ENCODE measurements at places on chromosomes 11 and 22.
A peak's percentile ranks its signal among the peaks of the same experiment; 100 is the strongest.

- no peak for DNase-seq
Observed at GRCh38 chr22:38124236-38124974, 13.9 kb upstream of the BAIAP2L2 start.

GRCh38 chr11:130813196-130813595 is 103.1 kb downstream of the SNX19 start:
- DNase-seq = no peak

- DNase-seq = no peak
Observed at GRCh38 chr11:104462341-104462740, 298.4 kb upstream of the PDGFD start.

DNA sequence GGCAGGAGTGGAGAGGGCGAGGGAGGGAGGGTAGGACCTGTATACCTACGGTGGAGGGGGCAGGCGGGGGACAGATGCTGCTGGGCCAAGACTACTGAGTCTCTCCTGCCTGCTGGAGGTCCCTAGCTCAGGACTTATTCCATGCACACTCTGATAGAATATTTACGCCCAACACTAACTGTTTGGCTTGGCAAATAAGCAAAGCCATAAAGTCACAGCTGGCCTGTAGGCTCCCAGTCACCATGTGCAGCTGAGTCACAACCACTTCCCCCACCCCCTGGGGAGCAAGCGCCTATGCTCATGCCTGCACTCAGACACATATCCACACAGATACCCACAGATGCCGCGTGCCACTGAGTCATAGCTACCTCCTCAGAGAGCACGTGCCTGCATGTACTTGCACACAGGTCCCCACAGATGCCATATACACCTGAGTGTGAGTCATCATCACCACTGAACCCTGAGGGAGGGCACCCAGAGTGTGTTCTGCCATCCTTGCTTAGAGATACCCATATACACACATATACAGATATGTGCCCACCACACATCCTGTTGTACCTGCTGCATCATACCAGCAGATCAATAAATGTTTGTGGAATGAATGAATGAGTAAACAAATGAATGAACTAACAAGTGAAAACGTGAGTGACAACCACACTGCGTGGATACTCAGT is 95.8 kb downstream of the SWAP70 start:
- peak; percentile 93 for DNase-seq

DNA sequence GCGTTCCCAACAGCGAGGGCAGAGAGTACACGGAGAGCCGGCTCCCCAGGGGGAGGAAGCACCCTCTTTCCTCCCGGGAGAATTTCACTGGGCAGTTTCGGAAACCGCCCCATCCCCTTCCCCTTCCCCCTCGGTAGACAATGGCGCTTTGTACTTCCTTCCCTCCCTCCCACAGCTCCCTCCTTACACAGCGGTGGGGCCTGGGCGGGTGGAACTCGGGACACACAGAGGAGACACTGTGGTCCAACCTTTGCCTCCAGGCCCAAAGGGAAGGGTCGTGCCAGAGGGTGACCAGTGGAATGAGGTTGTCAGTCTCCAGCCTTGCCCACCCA is 4.3 kb downstream of the SMTN start:
- no peak for DNase-seq

DNA sequence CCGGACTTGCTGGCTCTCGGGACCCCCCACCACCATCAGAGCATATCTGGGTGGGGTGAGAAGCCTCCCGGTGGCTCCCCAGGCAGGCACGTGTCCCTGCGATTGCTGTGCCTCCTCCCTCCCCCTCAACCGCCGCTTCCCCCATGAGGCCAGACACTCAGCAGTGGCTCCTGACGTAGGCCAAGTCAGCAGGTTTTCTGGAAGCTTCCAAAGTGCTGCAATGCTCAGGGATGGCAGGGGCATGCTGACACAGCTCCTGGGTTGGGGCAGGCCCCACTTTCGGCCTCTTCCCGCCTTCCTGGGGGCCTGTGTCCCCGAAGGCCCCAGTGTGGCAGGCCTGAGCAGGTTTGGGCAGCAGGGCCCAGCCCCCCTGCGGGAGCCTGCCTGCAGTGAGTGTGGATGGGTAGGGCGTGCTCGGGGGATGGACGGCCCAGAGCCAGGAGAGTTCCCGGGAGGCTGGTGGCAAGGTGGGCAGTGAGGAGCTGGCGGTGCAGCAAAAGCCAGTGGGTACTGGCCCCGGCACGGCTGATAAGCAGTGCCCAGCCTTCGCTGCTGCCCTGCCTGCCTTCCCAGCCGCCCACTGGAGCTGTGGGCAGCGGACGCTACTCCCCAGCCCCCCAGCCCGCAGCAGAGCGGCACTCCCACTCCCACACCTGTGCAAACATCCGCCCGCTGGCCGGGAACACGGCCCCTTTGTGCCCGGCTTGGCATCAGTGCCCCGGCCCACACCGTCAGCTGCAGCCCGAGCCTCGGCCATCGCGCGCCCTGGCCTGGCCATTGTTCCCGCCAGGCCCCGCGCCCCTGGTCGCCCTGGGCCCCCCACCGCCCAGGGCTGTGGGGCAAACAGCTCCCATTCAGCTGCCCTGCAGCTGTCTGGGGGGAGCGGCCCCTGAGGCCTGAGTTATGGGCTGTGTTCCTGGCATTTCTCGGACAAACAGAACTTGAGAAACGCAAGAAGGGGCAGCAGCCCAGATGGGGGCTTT is 125.0 kb downstream of the KCNQ1OT1 start:
- DNase-seq = no peak

GRCh38 chr11:12542186-12542935 is 131.9 kb upstream of the TEAD1 start:
- DNase-seq = no peak

DNA sequence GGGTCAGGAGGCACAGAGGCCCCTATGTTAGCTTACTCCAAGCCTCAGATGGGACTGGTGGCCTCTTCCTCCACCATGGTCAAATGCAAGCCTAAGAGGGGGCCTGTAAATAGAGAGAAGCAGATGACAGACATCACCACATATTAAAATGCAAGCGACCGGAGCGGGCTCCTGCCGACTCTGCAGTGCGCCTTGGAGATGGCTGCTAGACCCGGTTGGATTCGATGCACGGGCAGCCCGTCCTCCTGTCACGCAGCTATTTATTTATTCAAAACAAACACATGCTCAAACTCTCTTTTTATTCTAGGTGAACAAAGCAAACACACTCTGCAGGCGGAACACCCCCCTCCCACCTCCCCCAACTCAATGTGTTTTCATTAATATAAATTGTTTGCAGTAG is 208.0 kb downstream of the DSCAML1 start:
- no peak for DNase-seq

- no peak for DNase-seq
Observed at GRCh38 chr11:44607319-44607962, 42.0 kb downstream of the CD82 start.

DNA sequence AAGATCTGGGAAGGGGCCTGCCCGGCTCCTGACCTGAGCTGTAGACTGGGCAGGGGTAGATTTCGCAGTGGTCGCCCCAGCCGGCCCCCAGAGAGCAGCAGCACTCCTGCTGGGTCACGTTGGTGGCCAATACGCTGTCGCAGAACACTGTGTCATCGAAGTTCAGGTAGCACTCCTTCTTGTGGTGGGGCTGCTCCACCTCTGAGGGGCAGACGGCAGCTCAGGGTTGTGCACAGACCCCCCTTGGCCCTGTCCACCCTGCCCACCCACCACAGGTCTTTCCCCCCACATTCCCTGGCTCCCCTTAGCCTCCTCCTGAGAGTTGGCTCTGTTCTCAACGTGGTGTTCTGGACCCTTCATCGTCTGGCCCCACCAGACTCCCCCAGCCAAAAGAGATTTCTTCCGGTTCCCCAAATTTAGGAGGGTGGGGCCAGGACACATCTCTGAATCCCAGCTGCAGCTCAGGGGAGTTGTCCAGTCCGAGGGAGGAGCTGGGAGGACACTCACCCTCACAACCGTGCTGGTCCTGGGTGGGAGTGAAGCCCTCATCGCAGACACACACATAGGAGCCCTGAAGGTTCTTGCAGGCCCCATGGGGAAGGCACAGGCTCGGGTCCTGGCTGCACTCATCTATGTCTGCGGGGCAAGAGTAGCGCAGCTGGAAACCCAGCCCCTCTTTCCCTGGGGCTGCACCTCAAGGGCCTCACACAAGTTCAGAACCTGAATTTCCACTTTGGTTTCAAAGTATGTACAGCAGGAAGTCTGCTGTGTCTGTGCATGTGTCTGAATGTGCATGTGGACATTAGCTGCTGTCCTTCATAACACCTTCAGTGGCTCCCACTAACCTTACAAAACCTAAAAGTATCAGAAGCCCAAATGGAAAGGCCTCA is 16.5 kb downstream of the SCYL1 start:
- DNase-seq = no peak

DNA sequence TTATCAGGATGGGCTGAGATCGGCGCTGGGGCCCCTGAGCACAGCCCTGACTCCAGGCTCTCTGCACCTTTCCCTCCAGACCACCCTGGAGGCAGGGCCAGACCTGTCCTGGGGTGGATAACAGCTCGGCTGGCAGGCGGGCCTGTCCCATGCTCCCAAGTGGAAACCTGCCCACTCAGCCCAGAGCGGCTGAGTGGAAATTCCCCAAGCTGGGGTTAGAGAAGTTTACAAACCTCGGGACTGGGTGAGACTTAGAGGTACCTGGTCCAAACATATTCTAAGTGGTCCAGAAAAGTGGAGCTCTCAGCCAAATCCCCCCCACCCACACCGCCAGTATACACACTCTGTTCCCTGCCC is 4.8 kb upstream of the FXYD2 start:
- DNase-seq = no peak

GRCh38 chr22:39459681-39460080 is 2.9 kb downstream of the MGAT3 start:
- no peak for DNase-seq

GRCh38 chr11:4891996-4892640 is 10.4 kb downstream of the OR51T1 start:
- no peak for DNase-seq

GRCh38 chr11:34176751-34177209 is 71.4 kb downstream of the NAT10 start:
- no peak for DNase-seq

DNA sequence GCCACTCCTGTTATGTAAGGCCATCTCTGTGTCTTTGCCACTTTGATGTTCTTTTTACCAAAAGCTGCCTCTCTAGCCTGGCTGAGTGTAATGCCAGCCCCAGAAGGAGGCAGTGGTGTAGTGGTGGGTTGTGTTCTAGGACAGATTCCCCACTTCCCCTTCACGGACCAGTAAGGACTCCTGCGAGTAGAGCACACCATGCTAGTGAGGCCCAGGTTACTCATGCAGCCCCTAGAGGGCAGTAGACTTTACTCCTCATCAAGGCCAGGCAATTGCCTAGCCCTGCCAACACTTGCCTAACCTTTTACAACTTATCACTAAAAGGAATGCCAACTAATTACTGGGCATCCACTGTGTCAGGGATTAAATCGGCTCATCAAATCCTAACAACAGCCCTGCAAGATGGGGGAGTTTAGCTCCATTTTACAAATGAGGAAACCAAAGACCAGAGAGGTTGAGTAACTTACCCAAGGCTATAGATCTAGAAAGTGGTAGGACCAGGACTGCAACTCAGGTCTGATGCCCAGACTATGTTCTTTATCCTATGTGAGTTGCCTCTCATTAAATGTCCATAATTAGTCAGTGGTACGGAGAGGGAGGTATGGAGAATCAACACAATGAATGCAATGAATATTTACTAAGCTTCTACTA is 75.3 kb downstream of the APIP start:
- DNase-seq = no peak

DNA sequence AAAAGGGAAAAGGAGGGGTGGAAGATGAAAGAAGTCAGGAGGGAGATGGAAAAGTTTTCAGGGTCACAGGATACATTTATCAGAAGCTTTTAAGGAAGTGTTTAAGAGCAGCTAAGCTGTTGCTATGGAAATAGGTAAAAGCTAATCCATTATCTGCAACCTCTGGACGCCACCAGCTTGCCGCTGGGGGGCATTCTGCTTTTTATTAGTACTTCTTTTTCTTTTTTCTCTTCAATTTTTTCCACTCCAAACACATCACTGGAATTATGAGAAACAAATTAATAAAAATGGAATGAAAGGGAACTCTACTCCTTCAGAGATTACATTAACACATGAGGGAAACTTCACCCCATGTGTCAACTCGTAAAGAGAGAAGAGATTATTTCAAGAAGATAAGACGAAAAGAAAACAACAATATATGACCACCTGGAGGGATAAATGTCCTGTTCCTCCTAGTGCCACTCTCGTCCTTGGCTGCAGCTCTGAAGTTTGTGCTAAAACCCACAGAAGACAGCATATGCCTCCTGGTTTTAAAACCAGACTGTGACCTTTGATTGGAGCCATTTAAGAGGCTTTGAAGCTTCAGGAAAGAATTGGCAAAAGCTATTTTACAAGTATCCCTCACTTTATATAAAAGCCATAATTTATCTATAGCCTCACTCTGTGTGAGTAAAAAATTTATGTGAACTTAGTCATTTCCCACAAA is 972.8 kb downstream of the OPCML start:
- no peak for DNase-seq

DNA sequence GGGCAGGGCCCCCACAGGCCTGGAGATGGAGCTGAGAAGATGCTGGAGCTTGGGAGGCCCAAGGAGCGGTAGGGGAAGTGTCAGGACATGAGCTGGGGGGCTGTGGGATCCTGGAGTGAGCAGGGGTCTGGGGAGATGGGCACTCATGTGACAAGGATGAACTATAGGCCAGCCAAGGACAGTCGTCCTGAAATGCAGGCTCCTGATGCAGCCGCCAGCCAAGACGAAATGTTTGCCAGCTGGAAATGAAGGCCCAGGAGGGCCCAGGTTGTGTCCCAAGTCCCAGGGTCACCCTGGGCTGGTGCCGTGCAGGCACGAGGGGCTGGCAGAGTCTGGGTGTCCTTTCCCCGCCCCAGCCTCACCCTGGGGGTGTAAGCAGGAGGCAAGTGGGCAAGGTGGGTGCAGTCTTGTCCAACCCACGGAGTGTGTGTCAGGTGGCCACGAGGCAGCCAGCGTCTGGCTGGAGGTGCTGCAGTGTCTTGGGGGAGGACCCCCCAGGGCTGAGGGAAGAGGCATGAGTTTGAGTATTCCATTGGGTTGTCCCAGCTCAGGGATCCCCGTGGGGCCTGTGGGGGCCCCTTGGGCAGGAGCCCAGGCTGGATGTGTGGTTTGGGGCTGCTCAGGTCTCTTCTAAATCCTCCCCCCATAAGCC is 21.4 kb downstream of the MRGPRG start:
- no peak for DNase-seq

DNA sequence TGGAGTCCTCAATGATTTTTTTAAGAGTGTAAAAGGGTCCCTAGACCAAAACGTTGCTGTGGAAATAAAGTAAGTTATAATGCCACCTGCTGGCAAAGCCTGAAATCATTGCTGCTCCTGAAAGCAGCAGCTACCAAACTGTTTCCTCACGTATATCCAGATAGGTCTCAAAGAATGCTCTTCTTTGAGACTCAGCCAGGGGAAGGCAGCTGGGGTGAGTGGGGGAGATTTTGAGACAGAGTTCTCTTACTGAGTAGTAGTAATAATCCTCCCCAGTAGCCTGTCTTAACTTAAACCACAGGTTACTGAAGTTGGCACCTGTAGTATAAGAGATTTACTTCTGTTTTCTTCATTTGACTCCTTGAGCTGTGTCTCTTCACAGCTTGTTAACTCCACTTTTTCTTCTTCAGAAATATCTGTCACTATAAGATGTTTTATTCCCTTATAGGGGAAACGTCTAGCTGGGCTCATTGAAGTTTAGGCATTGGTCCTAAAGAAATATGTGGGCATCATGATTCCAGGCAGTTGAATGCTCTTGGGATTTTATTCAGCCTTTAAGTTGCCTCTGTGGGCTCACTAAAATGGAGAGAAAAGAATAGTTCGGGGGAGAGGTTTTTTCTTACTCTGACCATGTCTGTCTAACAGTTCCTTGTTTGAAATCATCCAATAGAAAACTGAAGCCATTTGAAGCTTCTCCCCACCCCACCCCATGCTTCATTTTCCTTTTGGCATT is 77.9 kb downstream of the BTBD10 start:
- DNase-seq = no peak

GRCh38 chr11:34250732-34251588 is 106.8 kb downstream of the ABTB2 start:
- DNase-seq = peak; percentile 70

All from stimulated activated CD8-positive, alpha-beta memory T cell treated with anti-CD3 and anti-CD28 coated beads, Interleukin-15, amount 100 ng/mL, for 48 hours (primary cell).